Stimulated activated CD8-positive, alpha-beta memory T cell treated with anti-CD3 and anti-CD28 coated beads, Interleukin-4, amount 100 ng/mL, for 4 hours (primary cell): ENCODE measurements at places on chromosomes 5 and 9.

DNA sequence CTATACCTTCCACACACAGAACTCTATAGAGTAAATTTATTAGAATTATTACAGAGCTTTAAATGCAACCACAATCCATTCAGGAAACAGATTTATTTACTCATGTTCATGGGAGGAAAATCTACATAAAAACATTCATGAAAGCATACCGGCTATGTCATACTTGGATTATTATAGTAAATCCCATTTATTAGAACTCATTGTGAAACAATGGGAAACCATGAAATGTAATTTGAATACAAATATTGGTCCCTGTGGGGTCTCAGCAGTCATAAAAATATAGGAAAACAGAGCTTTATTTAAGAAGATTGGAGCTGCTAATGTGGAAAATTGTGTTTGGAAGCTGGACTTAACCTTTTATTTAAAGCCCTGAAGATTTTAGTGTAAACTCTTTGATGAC lies 80.7 kb downstream of the HAPLN1 start:
- DNase-seq: no peak

DNA sequence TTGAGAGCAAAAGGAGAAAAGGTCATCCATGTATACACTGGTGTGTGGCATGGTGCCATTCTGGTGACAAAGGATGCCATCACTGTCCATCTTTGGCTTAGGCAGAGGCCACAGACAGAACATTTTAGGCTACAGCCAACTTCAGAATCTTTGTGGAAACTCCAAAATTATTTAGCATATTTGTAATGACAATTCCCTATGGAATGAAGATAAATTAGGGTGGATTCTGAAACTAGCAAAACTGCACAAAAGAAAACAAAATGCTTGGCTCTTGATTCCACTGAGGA lies 92.5 kb downstream of the FBXW11 start:
- no peak for DNase-seq

DNA sequence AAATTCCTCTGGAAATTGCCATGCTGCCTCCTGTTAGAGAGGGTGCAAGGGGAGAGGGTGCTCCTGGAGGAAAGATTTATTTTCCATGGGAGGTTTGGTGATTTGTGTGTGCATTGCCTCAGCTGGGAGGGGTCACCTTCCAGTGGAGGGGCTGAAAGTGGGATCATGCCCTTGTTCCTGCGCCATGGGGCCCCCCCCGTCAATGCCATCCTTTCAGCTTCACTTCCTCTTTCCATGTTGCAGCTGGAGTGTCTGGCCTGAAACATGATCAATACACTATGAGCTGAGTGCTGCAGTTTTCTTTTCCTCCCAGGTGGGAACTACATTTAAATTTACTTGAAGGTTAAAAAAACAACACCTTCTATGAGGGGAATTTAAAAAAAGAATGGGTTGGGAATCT lies 176.8 kb downstream of the MELK start:
- no peak for DNase-seq

GRCh38 chr5:29993286-29993685 lies 1200.2 kb upstream of the CDH6 start:
- no peak for DNase-seq
